ENCODE measurements at places on chromosomes 1 and 21. TPM values are rescaled to one million over a fixed set of nuclear protein-coding genes. Genes with fewer than 3 reads are reported as not detected.

GRCh38 chr1:164667600-164667999 is 108.6 kb downstream of the PBX1 start:
- H3K27ac ChIP-seq = no peak overlapping the region
- H3K4me3 ChIP-seq = no peak overlapping the region
- no peaks in the 10 kb centered on the region for H3K36me3 ChIP-seq
- no peak for DNase-seq
- H3K4me1 ChIP-seq = no peaks in the 10 kb centered on the region
- no peaks in the 10 kb centered on the region for H3K27me3 ChIP-seq

Gene CCDC17
- total RNA-seq = 8.2 TPM

Gene LCE1E
- not detected for total RNA-seq

Gene KMO
- 12.8 TPM for total RNA-seq

Gene PHACTR4
- total RNA-seq = 41.6 TPM

DNA sequence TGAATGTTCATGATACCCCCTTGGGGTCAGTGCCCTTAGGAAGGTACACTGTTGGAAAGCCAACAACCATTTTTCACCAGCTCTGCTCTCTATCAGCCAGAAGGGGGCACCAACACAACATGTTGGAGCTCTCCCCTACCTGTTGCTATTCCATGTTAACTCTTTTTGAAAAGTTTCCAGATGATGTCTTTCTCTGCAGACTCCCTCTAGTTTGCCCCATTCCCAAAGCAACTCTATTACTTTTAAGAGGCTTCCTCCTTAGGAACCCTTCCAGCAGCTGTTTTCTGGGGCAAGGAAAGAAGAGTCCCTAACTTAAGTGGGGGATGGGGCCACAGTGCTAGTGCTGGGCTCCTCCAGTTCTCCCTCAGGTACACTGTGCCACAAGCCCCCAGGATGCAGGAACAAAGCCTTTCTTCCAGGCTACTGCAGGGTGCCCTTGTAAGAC is 22.9 kb upstream of the NDC1 start:
- H3K4me1 ChIP-seq = peaks cover 10% of the 10 kb centered on the region
- no peak overlapping the region for H3K27ac ChIP-seq
- no peak overlapping the region for H3K4me3 ChIP-seq
- no peaks in the 10 kb centered on the region for H3K36me3 ChIP-seq
- no peaks in the 10 kb centered on the region for H3K27me3 ChIP-seq
- DNase-seq = peak; percentile 70

- H3K27me3 ChIP-seq = no peaks in the 10 kb centered on the region
- DNase-seq = no peak
- H3K4me1 ChIP-seq = peaks cover 20% of the 10 kb centered on the region
- H3K36me3 ChIP-seq = no peaks in the 10 kb centered on the region
Observed at GRCh38 chr1:8378178-8378577, 60.3 kb downstream of the SLC45A1 start.

Gene NTRK1
- total RNA-seq = not detected

Gene BMP8B
- total RNA-seq = 2.5 TPM

DNA sequence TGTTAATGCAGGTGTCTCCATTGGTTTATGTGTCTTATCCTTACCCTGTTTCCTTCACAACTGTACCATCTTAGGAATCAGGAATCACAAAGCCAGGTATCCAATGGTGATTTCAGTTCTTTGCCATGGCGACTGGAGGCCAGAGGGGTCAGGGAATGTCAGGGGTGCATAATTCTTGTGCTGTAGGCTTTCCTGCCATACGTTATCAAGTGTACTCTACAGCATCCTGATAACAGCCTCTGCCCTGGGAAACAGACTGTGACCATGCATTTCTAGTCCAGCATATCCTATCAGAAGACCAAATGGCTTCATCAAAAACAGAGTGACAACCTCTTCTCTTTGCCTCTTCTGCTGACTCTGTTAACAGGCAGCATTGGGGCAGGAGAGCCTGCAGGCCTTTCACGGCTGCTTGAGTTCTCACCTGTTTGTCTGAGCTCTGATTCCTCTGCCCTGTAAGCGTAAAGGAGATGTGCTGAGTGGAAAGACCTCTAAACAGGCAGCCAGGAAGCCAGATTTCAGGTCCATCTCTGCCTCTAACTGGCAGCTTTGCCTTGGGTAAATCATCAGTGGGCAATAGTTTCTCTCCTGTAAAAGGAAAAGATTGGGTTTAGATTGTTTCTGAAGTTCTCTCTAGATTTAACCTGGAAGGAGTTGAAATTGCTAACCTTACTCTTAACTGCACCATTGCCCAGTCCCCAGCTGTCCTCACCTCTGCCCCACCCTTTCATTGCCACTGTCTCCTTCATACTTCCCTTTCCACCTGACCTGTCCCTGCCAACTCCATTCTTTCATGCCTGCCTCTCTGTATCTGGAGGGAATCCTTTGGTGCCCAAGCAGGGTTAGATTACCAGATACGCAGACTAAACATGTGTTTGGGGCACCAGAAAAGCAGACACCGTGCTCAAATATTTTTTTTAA is 80.2 kb downstream of the LRRC8D start:
- no peak overlapping the region for H3K27ac ChIP-seq
- peaks cover 8% of the 10 kb centered on the region for H3K4me1 ChIP-seq
- H3K4me3 ChIP-seq = no peak overlapping the region
- no peaks in the 10 kb centered on the region for H3K27me3 ChIP-seq

DNA sequence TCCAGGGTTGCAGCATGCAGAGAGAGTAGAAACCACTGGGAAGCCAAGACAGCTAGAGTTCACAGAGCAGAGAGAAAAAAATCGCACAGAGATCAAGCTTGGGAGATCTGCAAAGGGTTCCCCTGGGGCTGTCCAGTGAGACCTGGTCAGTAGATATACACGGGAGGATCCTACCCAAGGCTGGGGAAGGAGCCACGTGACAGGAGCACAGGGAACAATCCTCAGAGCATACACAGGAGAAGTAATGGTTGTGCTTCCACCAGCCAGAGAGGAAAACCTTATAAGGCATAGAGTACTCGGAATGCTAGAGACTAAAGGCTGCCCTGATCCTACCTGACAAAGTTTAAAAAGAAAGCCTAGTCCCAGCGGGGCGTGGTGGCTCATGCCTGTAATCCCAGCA is 53.9 kb downstream of the GABPA start:
- peaks cover 7% of the 10 kb centered on the region for H3K4me1 ChIP-seq
- no peaks in the 10 kb centered on the region for H3K36me3 ChIP-seq
- H3K27ac ChIP-seq = no peak overlapping the region
- DNase-seq = no peak

DNA sequence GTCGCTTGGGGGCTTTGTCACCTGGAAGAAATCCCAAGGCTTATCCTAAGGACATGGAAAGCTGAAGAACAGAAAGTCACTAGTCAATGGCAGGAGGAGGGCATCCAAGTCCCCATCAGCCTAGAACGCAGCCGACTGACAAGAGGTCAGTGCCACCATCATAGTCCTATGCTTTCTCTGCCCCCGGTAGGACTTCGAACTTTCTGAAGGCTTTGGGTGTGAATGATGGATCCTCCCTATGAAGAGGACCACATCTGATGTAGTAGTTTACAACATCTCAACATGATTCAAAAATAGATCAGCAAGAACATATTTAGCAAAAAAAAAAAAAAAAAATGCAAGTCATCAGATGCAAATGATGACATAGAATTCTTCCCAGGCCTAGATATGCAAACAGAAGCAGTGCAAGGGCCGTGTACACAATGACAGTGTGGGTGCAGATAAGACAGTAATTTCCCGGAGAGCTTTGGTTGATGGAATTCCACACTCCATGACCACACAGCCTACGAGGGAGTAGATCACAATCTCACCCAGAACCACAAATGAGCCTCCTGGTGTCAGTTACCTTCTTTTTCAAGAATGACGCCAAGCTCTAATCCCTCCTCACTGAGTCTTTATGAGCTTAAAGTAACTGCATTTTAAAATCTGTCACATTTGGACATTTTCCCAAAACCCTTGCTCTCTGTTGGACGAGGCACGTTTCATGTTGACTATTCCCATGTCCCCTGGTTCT is 88.2 kb downstream of the PSMG1 start:
- H3K36me3 ChIP-seq = no peaks in the 10 kb centered on the region
- H3K4me1 ChIP-seq = peaks cover 5% of the 10 kb centered on the region
- H3K27ac ChIP-seq = no peak overlapping the region
- H3K27me3 ChIP-seq = no peaks in the 10 kb centered on the region
- H3K4me3 ChIP-seq = no peak overlapping the region

Gene CFHR3
- total RNA-seq = not detected

- no peaks in the 10 kb centered on the region for H3K36me3 ChIP-seq
- peaks cover 3% of the 10 kb centered on the region for H3K4me1 ChIP-seq
- H3K27me3 ChIP-seq = no peaks in the 10 kb centered on the region
- DNase-seq = no peak
Observed at GRCh38 chr1:193367863-193368262, 181.4 kb upstream of the B3GALT2 start.

- no peaks in the 10 kb centered on the region for H3K4me1 ChIP-seq
- no peak overlapping the region for H3K4me3 ChIP-seq
- no peaks in the 10 kb centered on the region for H3K36me3 ChIP-seq
- no peak overlapping the region for H3K27ac ChIP-seq
Observed at GRCh38 chr1:43340559-43340958, 2.9 kb downstream of the MPL start.

Gene PROX1
- total RNA-seq = 3.8 TPM

DNA sequence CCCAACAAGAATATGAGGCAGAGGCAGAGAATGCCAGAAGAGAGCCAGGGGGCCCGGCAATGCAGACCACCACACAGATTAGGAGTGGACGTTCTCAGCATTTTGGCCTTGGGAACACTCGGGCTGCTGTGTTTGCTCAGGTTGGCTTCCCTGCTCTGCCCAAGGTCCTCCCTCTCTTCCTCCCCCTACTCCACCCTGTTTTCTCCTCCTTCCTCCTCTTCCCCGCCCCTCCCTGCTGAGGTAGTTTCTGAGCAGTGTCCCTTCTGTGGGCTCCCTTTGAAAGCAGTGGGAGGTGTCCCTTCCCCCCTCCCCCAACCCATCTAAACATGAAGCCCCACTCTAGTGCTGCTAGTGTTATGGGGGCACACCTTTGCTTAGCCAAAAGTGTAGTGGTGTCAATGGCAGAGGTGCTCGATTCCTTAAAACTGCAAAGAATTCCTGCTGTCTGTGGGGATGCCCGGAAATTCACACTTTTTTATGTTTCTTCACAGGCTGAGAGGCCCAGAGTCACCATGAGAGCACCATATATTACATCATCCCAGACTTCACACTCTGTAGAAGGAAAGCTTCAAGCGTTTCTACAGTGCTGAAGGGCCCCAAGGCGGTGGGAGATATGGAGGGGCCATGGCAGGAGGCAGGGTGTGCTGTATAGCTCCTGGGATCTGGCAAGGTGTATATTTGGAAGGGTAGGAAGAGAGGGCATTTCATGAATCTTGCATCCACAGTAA is at the start of gene HHIPL2:
TSS of gene HHIPL2 (minus strand) at position 161 of the 728 bp plus-strand sequence. CDS start at position 101, 60 bp downstream.
- DNase-seq = no peak
- H3K36me3 ChIP-seq = no peaks in the 10 kb centered on the region
- no peaks in the 10 kb centered on the region for H3K27me3 ChIP-seq
- no peak within 1 kb of the TSS for H3K4me3 ChIP-seq

- no peaks in the 10 kb centered on the region for H3K27me3 ChIP-seq
- DNase-seq = no peak
- H3K36me3 ChIP-seq = no peaks in the 10 kb centered on the region
- no peak overlapping the region for H3K27ac ChIP-seq
- no peak overlapping the region for H3K4me3 ChIP-seq
- H3K4me1 ChIP-seq = no peaks in the 10 kb centered on the region
Observed at GRCh38 chr21:37601027-37601426, 234.5 kb downstream of the DYRK1A start.

DNA sequence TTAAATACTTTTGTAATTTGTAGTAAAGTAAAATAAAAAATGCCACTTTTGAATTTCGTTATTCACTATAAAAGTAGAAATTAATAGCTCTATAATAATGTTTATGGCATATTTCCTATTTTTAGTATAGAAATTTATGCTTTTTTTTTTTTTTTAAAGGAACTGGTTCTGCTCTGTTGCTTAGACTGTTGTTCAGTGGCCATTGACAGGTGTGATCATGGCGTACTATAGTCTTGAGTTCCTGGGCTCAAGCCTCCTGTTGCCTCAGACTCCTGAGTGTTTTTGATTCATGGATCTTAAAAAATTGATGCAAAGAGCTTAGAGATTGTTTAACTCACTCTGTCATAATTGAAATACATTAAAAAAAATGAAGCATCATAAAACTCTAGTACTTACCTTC is 53.6 kb downstream of the RPS6KC1 start:
- no peak overlapping the region for H3K27ac ChIP-seq
- DNase-seq = no peak
- no peaks in the 10 kb centered on the region for H3K27me3 ChIP-seq
- peaks cover 5% of the 10 kb centered on the region for H3K4me1 ChIP-seq

DNA sequence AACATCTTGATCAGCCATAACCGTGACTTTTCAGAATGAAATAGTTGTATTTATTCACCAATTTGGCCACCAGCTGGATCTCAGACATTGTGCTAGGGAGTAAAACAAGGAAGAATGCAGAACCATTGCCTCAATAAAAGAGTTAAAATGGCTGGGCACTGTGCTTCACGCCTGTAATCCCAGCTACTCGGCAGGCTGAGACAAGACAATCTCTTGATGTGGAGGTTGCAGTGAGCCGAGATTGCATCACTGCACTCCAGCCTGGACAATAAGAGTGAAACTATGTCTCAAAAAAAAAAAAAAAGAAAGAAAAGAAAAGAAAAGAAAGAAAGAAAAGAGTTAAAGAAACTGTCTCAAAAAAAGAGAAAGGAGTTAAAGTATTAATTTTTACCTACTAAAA is 199.5 kb downstream of the TPR start:
- no peaks in the 10 kb centered on the region for H3K27me3 ChIP-seq
- DNase-seq = no peak
- H3K36me3 ChIP-seq = no peaks in the 10 kb centered on the region
- no peaks in the 10 kb centered on the region for H3K4me1 ChIP-seq

DNA sequence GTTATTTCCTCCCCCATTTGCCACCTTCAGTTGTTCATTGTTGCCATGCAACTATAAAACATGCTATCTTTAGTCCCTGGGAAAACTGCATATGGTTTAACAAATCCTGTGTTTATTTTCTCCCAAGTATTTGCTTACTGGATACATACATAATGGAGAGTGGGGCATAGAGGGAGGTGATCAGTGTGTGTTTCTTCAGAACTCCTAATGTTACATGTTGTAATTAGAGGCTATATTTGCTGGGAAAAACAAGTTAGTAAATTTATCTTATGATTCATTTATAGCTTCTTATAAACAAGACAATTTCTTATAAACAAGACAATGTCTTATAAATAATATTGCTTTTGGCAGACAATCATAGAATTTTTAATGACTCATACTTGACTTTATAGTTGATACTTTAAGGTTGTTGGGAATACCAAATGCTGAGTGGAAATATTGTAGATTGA is 7.3 kb upstream of the GIPC2 start:
- no peaks in the 10 kb centered on the region for H3K4me1 ChIP-seq
- H3K4me3 ChIP-seq = no peak overlapping the region
- H3K27me3 ChIP-seq = no peaks in the 10 kb centered on the region

GRCh38 chr1:56378341-56379070 is 200.9 kb downstream of the PLPP3 start:
- H3K4me1 ChIP-seq = no peaks in the 10 kb centered on the region
- no peak overlapping the region for H3K27ac ChIP-seq
- no peaks in the 10 kb centered on the region for H3K27me3 ChIP-seq
- H3K36me3 ChIP-seq = no peaks in the 10 kb centered on the region

DNA sequence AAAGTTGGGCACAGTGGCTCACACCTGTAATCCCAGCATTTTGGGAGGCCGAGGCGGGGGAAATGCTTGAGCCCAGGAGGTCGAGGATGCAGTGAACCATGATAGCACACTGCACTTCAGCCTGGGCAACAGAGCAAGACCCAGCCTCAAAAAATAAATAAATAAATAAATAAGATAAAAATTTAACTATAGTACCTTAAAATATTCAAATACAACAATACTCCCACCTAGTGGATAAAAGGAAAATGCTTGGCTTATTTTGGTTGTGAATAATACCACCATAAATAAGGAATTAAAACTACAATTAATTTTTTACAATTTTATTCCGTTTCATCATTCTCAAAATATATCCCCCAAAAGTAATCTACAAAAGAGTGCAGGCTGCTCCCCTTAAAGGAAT is 8.1 kb downstream of the PSMG1 start:
- DNase-seq = peak; percentile 34
- no peak overlapping the region for H3K4me3 ChIP-seq
- no peak overlapping the region for H3K27ac ChIP-seq

Data from B cell (primary cell).